Forelimb muscle (tissue), 1 donor: ENCODE measurements at places on chromosomes 12 and 14.

GRCh38 chr14:85461432-85462133 lies 68.4 kb upstream of the FLRT2 start:
- no peak for DNase-seq

DNA sequence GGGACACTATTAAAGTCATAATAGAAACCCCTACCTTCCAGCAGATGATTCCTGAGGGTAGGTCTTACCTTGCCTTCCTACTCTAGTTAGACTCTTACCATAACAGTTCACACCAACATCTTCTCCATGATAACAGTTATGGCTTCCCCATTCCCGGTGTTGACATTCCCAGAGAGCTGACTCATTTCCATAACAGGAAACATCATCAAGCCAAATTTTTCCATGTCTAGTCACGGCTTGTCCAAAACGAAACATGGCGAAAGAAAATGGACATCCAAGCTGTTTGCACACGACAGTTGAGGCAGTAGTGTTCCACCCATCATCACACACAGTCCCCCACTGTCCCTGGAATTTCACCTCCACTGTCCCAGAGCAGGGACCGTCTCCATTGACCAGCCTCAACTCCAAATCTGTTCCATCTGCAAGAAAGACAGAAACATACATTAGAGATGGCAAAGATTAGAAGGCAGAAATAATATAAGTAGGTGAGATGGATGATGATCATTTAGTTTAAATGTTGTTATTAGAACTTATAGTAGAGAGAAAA lies 10.6 kb downstream of the CD163L1 start:
- no peak for DNase-seq

- no peak for DNase-seq
Observed at GRCh38 chr12:81039231-81039630, 38.6 kb upstream of the ACSS3 start.

DNA sequence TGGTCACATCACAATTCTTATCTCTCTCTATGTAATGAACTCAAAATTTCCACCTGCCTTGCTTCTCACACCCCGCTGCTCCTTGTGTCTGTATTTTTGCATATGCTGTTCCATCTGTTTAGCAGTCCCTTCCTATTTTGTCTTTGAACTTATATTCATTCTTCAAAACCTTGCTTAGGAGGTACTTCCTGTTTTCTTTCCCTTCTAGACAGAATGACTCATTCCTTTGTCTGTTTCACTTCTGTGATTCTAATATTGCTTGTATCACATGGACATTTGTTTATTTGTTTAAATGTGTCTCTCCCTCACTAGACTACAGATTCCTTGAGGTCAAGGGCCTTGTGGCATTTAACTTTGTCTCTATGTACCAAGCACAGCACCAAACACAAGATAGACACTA lies 424.2 kb downstream of the ETNK1 start:
- DNase-seq: no peak

GRCh38 chr14:91298576-91298975 lies 54.1 kb upstream of the GPR68 start:
- DNase-seq: no peak

GRCh38 chr12:42484996-42485395 lies 104.5 kb downstream of the PRICKLE1 start:
- DNase-seq: no peak

DNA sequence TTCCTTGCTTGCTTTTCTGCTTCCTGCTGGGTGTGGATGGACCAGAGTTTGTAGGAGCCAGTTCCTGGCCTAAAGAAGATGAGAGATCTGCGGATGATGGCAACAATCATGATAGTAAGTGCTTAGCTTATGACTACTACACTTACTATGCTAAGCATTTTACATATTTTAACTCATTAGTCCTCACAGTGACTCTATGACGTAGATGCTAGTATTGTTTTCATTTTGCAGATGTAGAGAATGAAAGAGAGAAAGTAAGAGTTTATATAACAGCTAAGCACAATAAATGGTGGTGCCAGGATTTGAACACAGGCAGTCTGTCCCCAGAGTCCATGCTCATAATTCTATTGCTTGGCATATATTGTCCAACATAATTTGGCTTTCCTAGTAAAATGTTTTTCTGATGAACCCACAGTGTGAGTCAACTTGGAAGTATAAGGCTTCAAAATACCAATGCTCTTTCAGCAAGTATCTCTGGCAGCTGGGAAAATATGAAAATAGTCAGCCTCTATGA lies 363.2 kb upstream of the DDHD1 start:
- no peak for DNase-seq

GRCh38 chr12:125371033-125371432 lies 305.8 kb downstream of the AACS start:
- no peak for DNase-seq

DNA sequence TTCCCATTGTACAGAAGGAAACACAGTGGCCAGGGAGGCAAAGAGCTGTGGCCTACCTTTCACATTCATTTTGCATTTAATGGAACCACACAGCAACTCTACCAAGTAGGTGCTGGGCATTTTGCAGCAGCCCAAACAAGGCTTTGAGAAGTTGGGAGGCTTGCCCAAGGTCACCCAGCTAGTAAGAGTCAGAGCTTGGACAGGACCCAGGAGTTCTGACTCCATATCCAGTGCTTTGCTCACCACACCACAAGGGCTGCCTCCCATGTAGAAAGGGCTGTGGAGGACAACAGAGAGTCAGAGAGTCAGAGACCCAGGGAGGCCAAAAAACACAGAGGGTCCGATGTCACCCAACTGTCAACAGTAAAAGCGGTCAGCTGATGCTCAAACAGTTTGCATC lies 400.2 kb downstream of the BCL11B start:
- no peak for DNase-seq

GRCh38 chr14:76926521-76927251 lies 100.5 kb downstream of the LRRC74A start:
- DNase-seq: no peak

DNA sequence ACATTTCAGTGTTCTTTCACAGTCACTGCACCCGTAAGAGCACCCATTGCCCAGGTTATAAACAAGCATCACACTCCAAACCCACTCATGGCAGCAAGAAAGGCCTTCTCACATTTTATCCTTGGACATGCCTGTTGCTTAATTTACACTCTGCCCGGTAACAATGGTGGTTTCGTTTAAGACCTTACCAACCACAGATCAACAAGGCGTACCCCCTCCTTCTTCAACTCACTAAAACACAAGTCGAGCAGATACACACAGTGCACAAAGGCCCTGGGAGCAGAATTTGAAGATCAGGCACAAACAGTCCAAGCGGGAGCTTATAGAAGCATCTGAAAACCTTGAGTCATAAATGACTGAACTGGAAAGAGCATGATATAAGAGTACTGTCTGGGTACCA lies 98.1 kb downstream of the GALC start:
- DNase-seq: no peak
